ENCODE measurements at places on chromosomes 5 and 9.

GRCh38 chr9:4826417-4827166 is 33.8 kb downstream of the RCL1 start:
- DNase-seq: no peak

- DNase-seq: no peak
These were observed 93.0 kb upstream of the ANKRD55 start for GRCh38 chr5:56326116-56326515.

DNA sequence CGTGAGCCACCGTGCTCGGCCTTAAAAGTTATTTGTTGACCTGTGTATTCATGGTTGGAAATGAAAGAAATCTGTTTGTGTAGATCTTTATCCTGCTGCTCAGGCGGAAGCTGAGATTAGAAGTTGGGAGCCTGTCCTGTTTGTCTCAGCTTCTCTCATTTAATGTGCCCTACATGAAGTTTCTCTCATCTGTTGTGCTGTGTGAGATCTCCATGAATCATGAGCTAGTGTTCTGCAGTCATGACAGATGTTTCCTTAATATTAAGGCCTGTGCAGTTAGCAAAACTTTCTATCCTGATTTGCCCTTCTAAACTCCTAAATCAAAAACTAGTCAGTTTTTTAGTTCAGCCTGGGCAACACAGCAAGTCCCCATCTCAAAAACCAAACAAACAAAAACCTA is 59.5 kb downstream of the FAM78A start:
- DNase-seq: no peak

GRCh38 chr9:18666348-18666747 is 192.4 kb downstream of the ADAMTSL1 start:
- no peak for DNase-seq

- no peak for DNase-seq
These were observed 62.3 kb downstream of the THBS4 start for GRCh38 chr5:80097451-80097850.

DNA sequence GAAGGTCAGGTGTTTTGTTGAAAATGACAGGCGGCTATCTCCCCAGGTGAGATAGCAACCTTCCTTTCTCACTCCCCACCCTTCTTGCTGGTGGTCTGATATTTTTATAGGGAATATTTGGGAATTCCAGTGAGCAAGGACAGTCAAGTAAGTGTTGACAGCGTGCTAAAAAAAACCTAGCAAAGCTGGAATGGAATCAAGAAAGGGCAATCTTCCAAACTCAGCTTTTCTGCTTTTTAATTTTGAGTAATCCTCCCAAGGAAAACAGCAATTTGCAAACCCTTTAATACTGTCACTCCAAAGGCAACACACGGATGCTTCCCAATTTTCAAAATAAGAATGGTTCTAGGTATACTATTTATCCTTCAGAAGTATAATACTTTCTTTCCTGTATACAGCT is 143.7 kb upstream of the PCA3 start:
- no peak for DNase-seq

- no peak for DNase-seq
These were observed 35.0 kb downstream of the AOPEP start for GRCh38 chr9:94761481-94761880.

DNA sequence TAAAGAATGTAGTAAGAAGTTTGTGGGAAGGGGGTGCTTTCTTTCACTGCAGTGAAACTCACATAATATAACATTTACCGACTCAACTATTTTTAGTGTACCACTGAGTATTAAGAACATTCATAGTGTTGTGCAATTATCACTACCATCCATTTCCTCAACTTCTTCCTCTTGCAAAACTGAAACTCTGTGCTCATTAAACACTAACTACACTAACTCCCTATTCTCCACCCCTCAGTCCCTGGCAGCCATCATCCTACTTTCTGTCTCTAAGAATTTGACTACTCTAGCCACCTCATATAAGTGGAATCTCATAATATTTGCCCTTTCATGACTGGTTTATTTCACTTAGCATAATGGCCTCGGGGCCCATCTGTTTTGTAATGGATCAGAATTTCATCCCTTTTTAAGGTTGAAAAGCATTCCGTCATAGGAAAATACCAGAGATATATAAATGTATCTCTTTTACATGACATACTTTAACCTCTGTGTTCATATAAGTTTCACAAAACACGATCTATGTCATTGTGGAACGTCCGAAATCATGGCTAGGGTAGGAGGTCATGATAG is 56.3 kb upstream of the DIRAS2 start:
- no peak for DNase-seq

DNA sequence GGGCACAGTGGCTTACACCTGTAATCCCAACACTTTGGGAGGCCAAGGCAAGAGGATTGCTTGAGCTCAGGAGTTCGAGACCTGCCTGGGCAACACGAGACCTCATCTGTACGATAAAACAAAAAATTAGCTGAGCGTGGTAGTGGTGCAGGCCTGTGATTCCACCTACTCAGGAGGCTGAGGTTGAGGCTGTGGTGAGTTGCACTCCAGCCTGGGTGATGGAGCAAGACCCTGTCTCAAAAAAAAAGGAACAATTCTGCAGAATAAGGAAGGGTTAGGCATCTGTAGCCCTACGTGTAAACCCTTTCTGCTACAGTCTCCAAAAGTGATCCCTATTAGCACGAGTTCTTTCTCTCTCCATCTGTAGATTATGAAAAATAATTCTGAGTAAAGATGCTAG is 19.9 kb downstream of the CDC26 start:
- no peak for DNase-seq
